Dorsolateral prefrontal cortex (tissue), 122 donors: ENCODE measurements at places on chromosomes 12 and 14.

GRCh38 chr12:23536293-23536692 is 413.2 kb downstream of the SOX5 start:
- no peak for DNase-seq

DNA sequence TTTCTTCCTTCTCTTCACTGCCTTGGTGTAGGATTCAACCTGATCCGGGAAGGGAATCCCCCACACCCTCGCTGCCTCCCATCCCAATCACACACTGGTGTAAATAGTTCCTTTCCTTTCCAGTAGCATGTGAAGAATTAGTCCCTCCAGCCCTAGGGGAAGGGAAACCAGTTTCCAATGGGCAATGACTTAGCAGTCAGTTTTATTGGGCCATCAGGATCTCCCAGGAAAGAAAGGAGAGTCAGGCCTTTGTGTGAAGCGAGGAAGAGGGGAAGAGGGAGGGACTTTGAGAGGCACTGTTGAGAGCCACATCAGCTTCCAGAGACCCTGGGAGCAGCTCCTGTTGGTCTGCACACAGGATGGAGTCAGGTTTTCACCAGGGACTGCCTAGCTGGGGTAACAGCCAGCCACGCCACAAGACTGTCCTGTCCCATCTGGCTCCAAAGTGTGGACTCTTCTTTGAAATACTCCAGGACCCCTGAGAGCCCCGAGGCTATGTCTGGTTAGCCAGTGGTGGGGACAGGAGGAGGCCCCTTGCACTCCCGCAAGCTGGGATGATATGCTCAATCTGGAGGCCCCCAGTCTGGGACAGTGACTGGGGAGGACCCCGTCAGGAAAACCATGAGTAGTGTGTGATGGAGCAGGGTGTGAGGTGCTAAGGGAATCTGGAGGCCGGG is 27.9 kb downstream of the MOAP1 start:
- no peak for DNase-seq

- DNase-seq, result no peak
These were observed 55.3 kb upstream of the STON2 start for GRCh38 chr14:81455390-81455789.

GRCh38 chr12:95204141-95204866 is 13.0 kb downstream of the FGD6 start:
- DNase-seq, result no peak

DNA sequence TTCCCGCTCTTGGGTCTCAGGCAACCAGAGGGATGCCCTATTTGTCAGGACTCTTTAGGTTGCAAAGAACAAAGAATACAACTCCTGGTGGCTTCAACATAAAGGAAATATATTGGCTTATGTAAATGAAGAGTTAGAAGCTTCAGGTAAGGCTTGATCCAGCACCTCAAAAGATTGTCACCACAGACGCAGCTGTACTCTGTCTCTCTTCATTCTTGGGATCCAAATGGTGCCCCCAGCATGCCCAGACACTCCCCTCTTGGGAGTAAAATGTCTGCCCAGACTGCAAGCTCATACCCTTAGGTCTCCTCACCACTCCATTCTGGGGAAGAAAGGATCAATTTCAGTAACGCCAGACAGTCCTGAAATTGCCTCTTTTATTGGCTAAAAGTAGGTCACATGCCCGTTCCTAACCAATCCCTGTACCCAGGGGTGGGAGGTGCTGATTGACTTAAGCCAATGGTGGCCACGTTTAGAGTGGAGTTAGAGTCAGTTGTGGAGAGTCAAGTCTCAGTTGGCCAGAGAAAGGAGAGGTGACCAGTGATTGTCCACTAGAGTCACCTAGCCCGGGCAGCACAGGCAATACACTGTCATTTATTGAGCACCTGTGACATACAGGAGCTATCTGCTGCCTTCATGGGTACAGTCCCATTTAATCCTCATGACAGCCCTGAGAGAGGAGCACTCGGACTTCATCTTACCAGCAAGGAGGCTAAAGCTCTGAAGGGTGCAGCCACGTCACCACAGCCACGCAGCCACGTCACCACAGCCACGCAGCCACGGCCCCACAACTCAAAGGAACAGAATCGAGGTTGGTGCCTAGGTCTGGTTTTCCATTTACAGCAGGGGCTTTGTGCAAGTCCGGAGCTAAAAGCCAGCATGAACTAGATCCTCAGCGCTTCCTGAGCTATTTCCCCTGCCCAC is 19.7 kb upstream of the BEGAIN start:
- DNase-seq, result no peak

- DNase-seq, result peak; percentile 59
These were observed 116.3 kb upstream of the VASH1 start for GRCh38 chr14:76644855-76645518.

DNA sequence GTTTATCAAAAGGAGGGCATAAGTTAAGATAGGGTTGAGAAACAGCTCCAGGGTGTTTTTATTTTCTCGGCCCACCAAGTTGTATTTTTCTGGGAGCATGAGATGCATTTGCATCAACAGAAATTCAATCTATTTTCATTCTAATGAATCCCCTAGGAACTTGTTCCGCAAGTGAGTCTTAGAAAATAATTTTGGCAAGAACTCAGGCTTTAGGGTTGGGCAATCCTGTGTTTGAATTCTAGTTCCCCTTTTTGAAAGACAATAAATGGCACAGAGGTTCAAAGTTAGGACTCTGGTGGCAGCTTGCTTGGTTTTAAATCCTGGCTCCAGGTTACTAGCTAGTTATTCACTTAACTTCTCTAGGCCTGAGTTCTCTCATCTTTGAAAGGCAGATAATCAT is 23.7 kb downstream of the SLC5A8 start:
- DNase-seq, result no peak

DNA sequence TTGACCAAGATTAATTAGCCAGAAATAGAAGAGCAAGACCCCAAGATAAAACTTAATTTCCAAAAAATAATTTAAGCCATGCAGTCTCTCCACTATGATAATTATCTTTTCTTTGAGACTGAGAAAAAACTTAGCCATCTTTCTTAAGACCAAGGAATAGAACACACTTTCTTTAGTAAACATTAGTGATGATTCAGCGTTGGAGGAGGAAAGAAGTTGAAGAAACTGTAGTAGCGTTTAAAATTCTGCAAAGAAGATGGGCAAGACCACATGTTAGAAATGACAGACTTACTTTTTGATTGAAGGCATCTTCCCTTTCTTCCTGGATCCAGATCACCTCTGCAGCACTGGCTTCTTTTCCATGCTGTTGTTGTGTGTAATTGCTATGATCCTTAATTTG is 124.8 kb upstream of the RASSF8 start:
- no peak for DNase-seq

- no peak for DNase-seq
These were observed 851.8 kb downstream of the TMEM121 start for GRCh38 chr14:106378191-106378590.

- DNase-seq, result no peak
These were observed 148.8 kb downstream of the SLC38A4 start for GRCh38 chr12:46676797-46677520.

GRCh38 chr14:60355768-60356167 is 106.7 kb downstream of the PPM1A start:
- DNase-seq, result no peak

GRCh38 chr14:100866666-100867630 is 36.6 kb downstream of the RTL1 start:
- peak; percentile 51 for DNase-seq

DNA sequence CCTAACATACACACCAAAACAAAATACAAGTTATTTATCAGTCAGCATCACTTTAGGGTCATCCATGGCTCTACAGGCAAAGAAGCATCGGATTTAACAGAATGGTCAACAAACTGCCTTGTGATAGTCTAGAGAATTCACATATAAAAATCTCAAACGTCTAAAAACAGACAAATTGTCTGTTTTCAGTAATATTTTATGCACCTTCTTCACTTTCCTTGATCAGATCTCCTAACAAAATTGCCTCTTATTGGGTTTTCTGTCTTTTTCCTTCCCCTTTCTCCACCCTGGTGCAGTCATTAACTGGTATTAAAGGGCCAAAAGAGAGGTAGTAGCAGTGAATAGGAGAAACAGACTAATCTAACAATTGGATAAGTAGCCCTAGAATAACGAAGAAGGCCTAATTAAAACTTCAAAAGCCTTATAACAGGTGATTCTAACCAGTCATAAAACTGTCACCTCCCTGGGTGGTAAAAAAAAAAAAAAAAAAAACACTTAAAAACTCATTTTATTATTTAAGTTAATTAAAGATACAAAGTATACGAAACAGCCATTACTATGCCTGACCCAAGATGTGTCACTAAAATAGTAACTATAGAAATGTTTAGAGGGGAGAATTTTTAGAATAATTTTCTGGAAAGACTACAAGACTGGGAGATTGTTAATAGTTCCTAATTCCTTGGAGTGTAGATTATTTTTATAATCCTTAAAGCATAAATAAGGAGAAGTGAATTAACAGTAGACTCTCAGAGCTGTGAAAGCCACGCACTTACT is 1.5 kb downstream of the KIF21A start:
- DNase-seq, result no peak

GRCh38 chr12:6224550-6224949 is 24.4 kb downstream of the CD9 start:
- DNase-seq, result peak; percentile 91

- peak; percentile 7 for DNase-seq
These were observed 92.9 kb downstream of the KCNC2 start for GRCh38 chr12:75116646-75117198.

GRCh38 chr12:120169946-120170345 is 24.6 kb downstream of the GCN1 start:
- DNase-seq, result no peak

- DNase-seq, result no peak
These were observed 28.5 kb upstream of the CNTN1 start for GRCh38 chr12:40663781-40664180.

- no peak for DNase-seq
These were observed 6.0 kb downstream of the DCTN2 start for GRCh38 chr12:57541001-57541400.

DNA sequence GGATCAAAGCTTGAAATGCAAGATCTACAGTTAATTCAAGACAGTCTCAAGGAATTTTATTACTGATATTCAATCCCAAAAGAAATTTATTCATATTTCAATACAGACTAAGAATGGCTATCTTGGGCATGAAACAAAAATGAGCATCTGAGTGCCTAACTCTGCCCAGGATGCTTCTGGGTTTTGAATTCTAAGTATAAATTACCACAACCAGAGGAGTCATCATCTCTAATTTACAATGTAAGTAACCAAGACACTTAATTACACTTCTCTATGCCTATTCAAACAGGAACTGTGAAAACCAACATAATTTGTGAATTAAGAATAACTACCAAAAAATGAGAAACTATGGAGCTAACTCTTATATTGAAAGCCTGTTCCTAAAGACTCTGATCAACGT is 14.1 kb downstream of the OSBPL8 start:
- no peak for DNase-seq

DNA sequence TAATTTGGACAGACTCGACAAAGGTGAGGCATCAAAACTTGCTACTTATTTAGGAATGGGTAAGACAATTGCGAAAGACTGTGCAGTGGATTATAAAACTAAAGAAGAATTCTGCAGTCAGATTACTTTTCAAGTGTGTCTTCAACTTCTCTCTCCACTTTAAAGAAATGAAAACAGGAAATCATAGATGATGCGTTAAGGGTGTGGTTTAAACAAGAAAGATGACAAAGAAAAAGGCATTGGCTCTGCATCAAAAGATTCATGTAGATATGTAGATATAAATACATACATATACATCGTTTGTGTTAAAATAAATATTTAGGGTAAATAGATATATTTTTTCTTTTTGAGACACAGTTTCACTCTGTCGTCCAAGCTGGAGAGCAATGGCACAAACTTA is 74.6 kb upstream of the PARP11 start:
- no peak for DNase-seq

- no peak for DNase-seq
These were observed 81.1 kb downstream of the EML1 start for GRCh38 chr14:99874306-99874705.

- DNase-seq, result peak; percentile 63
These were observed 104.0 kb downstream of the GPR135 start for GRCh38 chr14:59360923-59361794.

- DNase-seq, result no peak
These were observed 284.7 kb downstream of the DUSP6 start for GRCh38 chr12:89067421-89068187.

DNA sequence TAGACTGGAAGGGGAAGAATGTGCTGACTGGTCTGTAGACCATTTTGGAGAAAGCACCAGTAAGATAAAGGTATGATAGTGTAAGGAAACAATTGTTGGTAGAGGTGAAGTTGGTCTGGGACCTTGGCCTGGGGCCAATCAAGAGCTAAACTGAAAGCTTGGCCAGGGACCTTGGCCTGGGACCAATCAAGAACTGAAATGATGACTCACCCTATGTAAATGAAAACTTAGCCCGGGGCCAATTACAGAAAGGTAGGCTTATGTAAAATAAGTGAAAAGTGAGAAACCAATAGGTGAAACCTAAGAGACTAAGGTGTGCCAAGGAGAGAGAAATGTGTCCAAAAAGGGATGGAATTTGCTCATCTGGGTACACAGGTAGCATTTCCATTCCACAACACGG is 776.0 kb downstream of the C12orf50 start:
- no peak for DNase-seq

- DNase-seq, result no peak
These were observed 32.7 kb downstream of the VCPKMT start for GRCh38 chr14:50083467-50084337.

GRCh38 chr14:20400589-20400964 is 12.7 kb downstream of the TEP1 start:
- no peak for DNase-seq

DNA sequence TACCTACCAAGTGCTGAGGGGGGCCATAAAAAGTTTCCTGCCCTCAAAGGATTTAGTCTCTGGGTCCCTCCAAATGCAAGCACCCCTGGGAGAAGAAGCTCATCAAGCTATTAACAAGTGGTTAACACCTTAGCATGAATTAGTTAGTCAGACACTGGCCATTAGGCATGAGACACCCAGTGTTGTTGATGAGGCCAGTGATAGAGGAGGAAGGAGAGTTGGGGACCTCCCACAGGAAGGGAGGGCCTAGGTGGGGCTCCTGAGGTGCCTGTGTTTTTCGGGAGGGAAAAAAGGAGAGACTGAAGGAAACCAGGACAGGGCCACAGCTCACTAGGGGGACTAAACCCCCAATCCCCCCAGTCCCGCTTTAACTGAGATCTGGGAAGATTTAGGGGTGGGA is 4.5 kb upstream of the KRT71 start:
- no peak for DNase-seq

GRCh38 chr14:86088156-86088555 is 558.2 kb downstream of the FLRT2 start:
- no peak for DNase-seq
